ENCODE measurements at places on chromosomes 2 and 18. TPM values are rescaled to one million over a fixed set of nuclear protein-coding genes. Genes with fewer than 3 reads are reported as not detected.

GRCh38 chr2:176729706-176730569 is 460.7 kb downstream of the MTX2 start:
- peak; percentile 20 for DNase-seq

DNA sequence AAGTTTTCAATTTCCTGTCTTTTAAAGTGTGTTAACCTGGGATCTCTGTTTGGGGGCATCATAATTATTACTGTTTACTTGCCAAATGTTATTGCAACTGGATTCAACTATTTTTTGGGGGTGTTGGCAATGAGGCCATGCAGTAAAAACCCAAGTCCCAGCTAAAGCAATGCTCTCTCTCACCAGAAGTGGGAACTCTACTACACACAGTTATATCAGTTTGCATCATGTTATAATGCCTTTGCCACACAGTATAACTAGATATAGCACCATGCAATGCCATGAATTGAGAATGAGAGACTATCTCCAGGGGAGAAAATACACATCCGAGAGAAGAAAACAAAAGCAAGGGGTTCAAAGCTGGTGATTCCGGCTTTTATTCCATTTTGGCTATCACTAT is 79.0 kb downstream of the GCA start:
- no peak for DNase-seq

DNA sequence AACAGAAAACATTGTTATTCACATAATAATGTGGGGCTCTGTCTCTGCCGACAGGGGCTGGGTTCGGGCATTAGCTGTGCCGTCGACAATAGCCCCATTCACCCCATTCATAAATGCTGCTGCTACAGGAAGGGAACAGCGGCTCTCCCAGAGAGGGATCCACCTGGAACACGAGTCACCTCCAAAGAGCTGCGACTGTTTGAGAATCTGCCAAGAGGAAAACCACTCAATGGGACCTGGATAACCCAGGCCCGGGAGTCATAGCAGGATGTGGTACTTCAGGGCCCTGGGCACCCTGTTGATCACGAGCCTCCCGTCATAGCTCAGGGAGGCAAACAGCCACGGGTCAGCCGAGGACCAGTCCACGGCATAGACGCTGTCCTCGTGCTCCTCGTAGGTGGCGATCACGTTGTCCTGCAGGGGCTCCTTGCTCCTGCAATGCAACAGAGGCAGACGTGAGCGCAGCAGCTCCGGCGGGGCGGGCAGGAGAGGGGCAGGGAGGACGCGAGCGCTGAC is 188.5 kb downstream of the EIPR1 start:
- DNase-seq = no peak

DNA sequence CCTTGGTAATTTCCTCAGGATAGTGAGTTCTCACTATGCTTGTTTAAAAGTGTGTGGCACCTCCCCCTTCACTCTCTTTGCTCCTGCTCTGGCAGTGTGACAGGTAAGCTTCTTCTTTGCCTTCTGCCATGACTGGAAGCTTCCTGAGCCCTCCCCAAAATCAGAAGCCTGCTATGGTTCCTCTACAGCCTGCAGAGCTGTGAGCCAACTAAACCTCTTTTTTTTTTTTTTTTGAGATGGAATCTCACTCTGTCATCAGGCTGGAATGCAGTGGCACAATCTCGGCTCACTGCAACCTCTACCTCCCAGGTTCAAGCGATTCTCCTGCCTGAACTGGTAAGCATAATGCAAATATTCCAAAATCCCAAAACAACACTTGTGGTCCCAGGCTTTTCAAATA is 80.0 kb downstream of the SOWAHC start:
- peak; percentile 27 for DNase-seq

- peak; percentile 21 for DNase-seq
Measured at GRCh38 chr18:54150226-54150625, 74.2 kb downstream of the MBD2 start.

DNA sequence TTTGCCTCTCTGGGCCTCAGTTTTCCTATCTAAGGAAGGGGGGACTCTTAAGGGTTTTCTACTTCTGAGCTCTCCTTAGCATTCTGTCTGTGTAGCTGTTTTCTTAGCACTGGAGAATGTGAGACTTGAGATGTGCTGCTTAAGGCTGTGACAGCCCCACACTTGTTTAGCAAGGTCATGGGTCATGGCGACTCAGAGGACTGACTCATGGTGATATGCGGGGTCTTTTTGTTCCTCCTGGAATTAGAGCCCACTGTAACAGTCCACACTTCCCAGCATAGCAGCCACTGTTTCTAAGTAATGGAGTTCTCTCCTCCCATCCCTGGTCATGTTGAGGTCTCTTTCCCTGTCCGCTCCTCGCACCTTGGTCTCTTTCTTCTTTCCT is 4.1 kb upstream of the LPIN1 start:
- no peak for DNase-seq

- DNase-seq = no peak
Measured at GRCh38 chr2:203812294-203813221, 55.0 kb upstream of the CTLA4 start.

DNA sequence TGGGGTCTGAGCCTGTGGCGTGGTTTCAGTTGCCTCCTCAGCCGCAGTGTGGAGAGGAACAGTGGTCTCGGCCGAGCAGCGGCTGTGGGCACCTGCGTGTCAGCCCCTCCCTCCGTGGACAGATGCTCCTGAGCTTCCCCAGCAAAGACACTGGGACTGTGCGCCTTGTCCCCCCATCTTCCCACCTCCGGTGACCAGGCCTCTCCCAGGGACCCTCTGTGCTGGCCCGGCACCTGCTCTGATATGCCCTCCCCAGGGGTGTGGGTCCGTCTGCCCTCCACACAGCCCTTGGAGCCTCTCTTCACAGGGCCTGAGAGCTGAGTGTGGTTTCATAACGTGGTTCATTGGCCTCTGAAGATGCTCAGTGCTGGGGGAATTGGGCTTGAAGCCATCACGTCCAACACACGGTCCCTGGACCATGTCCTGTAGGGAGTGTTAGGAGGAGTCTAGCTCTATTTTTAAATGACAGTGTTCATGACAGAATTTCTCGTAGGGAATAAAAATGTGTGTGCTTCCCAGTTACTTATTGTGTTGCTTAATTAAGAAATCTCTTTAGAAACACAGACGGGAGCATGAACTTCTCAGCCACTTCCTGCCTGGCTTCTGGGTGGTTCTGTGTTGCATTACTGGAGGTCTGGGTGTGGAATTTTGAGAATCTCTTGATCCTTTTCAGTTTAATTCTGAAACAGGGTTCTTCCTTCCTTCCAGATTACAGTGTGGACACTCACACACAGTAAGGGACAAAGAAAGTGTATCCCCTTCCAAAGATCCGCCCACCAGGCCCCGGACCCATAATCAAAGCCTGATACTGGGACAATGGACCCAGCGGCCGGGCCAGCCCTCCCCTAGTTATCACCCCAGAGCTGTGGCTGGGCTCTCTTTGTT is 110.7 kb downstream of the NFATC1 start:
- DNase-seq = no peak

GRCh38 chr18:13284330-13285027 is 65.9 kb downstream of the LDLRAD4 start:
- DNase-seq = no peak

DNA sequence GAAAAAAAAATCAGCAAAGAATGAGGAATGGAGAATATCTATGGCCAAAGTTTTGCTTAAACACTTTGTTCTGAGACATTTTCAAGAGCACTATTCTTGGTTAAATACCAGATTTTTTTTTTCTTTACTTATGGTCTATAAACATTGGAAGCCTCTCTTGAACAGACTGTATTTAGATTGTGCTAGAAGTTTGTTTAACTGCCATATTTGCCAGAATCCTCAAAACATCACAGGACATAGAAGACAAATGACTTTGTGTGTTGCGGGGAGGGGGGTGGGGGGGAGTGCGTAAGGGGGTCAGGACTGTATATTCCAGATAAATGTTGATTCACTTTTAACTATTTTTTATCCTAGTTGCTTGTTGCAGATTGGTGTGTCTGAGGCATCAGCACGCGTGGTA is 262.0 kb downstream of the MEIS1 start:
- no peak for DNase-seq

DNA sequence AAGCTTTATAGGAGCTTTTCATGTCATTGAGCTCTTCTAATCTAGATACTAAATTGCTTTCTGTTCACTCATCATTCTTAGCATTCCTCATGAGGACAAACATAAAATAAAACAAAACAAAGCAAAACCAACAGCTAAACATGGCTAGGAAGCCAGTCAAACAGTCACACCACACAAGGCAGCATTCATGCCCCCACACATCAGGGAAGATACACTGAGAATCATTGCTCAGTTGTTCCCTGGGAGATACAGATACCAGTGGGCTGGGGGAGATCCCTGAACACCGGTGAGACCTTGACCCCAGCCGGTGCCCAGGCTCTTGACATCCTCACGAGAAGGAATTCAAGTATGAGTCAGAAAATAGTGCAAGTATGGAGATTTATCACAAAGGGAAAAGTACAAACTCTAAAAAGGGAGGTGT is 177.9 kb upstream of the ARL4C start:
- DNase-seq = peak; percentile 38

- peak; percentile 22 for DNase-seq
Measured at GRCh38 chr2:67486041-67486796, 89.1 kb downstream of the ETAA1 start.

- DNase-seq = no peak
Measured at GRCh38 chr2:95166065-95166763, 605 bp downstream of the ZNF2 start.

- no peak for DNase-seq
Measured at GRCh38 chr2:148680462-148680861, 35.9 kb downstream of the EPC2 start.

DNA sequence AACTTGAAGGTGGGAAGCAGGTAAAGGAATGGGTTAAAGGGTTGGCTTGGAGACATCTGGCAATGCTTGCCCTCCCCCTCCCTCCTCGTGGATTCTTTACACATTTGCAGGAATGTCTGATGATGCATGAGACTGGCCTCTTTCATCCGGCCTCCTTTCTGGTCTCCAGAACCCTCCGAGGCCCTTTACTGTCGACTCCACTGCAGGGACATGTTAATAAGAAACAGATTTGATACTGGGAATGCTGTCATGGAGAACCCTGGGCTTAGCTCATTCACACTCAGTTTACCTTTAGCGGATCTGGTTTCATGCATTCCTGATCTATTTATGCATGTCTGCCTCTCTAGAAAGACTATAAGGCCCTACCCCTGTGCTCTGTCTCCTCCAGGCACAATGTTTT is 238.7 kb downstream of the TGIF1 start:
- peak; percentile 68 for DNase-seq

DNA sequence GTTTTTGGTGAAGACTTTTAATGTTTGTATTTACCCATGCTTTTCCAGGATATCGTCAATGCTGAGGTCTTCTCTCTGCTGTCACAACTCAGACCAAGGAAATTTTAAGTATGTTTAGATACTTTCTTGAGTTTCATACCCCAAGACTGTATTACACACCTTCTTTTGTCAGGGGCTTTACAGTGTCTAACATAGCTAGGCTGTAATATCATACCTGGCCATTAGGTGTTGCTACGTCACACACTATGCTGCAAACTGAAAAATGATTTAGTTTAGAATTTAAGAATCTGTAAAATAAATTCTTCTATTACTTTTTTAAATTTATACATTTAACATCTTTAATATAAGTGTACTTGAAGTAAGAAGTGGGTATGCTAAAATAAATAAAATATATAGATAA is 358.4 kb upstream of the NRP2 start:
- no peak for DNase-seq

DNA sequence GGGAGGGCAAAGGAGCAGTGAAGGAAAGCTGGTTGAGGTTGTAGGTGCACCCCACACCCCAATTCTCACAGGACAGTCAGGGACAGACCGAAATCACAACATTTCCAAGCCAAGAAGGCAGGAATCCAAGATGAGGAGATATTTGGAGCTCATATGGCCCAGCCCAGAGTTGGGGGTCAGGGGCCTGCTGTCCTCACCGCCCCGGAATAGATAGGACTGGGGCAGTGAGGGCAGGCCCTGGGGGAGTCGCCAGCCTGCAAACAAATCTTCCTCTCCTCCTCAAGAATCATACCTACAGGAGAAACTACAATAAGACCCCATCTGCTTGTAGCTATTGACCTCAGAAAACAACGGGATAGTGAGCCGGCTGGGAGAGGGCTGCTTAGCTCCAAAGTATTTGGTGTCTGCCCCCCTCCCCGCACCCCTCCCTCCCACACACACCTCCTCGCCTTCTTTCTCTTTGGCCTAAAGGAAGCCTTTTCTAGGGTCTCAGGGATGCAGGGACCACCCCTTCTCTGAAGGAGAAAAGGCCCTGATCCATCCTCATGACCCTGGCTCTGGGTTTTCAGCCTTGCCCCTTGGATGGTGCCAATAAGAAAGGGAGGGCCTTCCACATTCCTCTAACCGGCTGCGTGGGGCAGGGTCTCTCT is 3.8 kb downstream of the EN1 start:
- DNase-seq = no peak

GRCh38 chr18:21049306-21049705 is 62.3 kb downstream of the ROCK1 start:
- DNase-seq = no peak

DNA sequence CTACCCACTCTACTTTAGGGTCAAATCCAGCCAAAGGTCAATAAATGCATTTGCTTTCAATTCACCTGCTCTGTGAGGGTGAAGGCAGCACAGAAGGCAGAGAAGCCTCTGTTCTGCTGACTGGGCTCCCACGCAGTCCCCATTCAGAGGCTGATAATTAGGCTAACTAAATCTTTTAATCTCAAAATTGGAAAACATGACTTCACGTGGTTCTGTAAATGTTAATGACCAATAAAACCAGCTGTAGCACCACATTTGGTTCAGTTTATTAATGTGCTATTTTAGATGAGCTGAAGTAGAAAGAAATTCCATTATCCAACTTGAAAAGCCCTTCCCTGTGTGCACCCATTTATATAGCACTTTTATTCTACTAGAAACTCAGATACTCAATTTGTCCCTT is 310.6 kb downstream of the C1D start:
- no peak for DNase-seq

- DNase-seq = no peak
Measured at GRCh38 chr18:23812546-23813440, 123.5 kb downstream of the LAMA3 start.

GRCh38 chr2:184215745-184216144 is 382.6 kb upstream of the ZNF804A start:
- no peak for DNase-seq

- DNase-seq = no peak
Measured at GRCh38 chr2:176556373-176556772, 287.1 kb downstream of the MTX2 start.

Gene TFCP2L1
- 0.51 TPM for total RNA-seq

Gene SETBP1
- 1.0 TPM for total RNA-seq

Gene ARHGAP25
- 0.51 TPM for total RNA-seq

Gene TANC1
- total RNA-seq = 19.3 TPM

Gene CNTNAP5
- total RNA-seq = not detected

Gene SLC35G4
- total RNA-seq = not detected

Gene DARS1
- total RNA-seq = 88.3 TPM

Gene TMEM200C
- total RNA-seq = 1.3 TPM

Gene STEAP3
- total RNA-seq = 13.1 TPM

Data from Daoy (cell line).